Left renal pelvis (tissue), 4 donors: ENCODE measurements at places on chromosomes 4 and X.

- no peak for DNase-seq
These were observed 21.3 kb upstream of the UGDH start for GRCh38 chr4:39548425-39549067.

DNA sequence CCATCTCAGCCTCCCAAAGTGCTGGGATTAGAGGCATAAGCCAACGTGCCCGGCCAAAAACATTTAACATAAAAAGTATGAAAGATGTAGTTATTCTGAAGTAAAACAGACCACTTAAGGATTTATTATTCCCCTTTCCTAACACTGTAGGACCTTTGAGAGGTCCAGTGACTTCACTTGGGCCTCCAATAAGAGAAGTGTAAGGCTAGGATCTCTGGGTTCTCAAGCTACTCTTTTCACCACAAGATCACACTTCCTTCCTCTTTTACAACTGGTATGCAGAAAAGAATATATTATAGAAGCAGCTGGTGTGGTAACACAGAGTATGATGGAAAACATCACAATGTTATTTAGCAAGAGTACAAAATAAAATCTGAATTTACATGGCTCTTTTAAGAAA lies 30.2 kb upstream of the CCNG2 start:
- DNase-seq, result no peak

DNA sequence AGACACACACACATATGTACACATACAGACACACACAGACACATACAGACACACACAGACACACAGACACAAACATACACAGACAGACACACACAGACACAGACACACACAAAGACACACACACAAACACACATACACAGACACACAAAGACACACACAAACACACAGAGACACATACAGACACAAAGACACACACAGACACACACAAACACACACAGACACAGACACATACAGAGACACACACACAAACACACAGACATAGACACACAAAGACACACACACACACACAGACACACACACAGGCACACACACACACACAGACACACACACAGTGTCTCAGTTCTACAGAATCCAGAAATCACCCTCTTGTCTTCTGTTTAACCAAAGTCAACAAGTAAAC lies 280.7 kb downstream of the ASMT start:
- no peak for DNase-seq

- no peak for DNase-seq
These were observed 144.4 kb upstream of the GUCY1A1 start for GRCh38 chr4:155522201-155522600.

DNA sequence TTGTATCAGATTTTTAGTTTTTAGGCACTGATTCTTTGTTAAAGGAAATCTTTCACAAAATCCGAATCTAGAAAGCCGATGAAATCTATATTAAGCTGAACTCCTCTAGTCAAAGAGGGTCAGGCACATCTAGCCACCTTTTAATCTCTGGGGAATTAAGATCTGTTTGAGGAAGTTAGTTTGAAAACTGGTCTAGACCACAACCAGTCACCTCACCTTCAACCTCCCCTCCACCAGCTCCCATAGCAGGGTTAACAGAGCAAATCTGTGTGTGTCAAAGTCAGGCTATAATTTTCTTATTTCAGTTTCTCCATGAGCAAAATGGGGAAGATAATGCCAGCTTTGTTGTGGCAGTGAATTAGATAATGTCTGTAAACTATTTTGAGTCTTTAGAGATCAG lies 110.0 kb upstream of the IGFBP7 start:
- no peak for DNase-seq

- no peak for DNase-seq
These were observed 30.6 kb downstream of the PCDH19 start for GRCh38 chrX:100379388-100379986.

- DNase-seq, result no peak
These were observed 21.6 kb downstream of the TEC start for GRCh38 chr4:48247878-48248558.

DNA sequence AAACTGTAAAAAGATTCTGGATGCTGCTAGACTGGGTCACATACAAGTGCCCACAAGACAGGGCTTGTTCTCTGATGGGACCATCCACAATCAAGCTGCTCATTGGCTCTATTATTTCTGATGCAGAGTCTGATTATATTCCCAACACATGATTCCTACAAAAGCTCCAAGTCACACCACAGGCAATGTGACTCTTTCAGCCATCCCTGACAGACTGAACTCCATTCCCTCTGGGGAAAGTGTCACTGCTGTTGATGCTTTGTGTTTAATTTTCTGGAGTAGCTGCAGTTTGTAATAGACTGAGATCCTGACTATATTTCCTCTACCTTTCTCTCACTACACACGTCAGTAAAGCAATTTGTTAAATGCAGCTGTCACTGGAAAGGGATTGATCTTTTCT lies 55.4 kb upstream of the BCLAF3 start:
- DNase-seq, result no peak

GRCh38 chr4:146522869-146523205 lies 1.1 kb upstream of the SLC10A7 start:
- DNase-seq, result no peak

- DNase-seq, result no peak
These were observed 106.5 kb downstream of the FAM193A start for GRCh38 chr4:2642968-2643367.

- DNase-seq, result no peak
These were observed 23.7 kb upstream of the CASK start for GRCh38 chrX:41946989-41947612.

- no peak for DNase-seq
These were observed 57.9 kb downstream of the GPR101 start for GRCh38 chrX:136975684-136976470.

- DNase-seq, result no peak
These were observed 30.6 kb upstream of the SCML1 start for GRCh38 chrX:17706676-17707075.

GRCh38 chrX:78019586-78020483 lies 50.4 kb upstream of the PGAM4 start:
- peak; percentile 1 for DNase-seq

DNA sequence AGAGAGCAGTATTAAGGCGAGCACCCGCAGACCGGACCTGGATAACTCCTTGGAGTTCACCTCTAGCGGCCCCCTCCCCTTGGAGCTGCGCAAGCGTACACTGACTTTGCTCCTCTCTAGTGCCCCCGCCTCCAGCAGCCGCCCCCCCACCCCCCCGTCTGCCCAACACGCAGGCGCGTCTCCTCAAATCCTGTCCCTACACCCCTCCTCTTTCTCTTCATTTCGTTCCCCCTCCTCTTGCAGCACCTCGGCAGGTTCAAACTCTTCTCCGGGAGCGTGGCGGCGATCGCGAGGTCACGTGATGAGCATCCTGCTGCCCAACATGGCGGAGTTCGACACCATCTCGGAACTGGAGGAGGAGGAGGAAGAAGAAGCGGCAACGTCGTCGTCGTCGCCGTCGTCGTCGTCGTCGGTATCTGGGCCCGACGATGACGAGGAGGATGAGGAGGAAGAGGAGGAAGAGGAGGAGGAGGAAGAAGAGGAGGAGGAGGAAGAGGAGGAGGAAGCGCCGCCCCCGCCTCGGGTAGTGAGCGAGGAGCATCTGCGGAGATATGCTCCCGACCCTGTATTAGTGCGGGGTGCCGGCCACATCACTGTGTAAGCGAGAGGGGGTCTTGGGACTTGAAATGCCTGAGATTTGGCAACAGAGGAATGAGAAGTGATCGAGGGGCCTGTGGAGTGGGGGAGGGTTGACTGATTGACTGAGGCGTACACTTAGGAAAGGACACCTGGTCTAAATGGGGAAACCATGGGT lies at the start of gene CHIC1:
Gene CHIC1, plus strand, starts transcription at position 214 of the 754 bp plus-strand sequence. Its CDS starts 88 bp downstream, at position 302.
- no peak for DNase-seq

GRCh38 chr4:10454726-10455125 lies 2.5 kb downstream of the ZNF518B start:
- DNase-seq, result no peak

DNA sequence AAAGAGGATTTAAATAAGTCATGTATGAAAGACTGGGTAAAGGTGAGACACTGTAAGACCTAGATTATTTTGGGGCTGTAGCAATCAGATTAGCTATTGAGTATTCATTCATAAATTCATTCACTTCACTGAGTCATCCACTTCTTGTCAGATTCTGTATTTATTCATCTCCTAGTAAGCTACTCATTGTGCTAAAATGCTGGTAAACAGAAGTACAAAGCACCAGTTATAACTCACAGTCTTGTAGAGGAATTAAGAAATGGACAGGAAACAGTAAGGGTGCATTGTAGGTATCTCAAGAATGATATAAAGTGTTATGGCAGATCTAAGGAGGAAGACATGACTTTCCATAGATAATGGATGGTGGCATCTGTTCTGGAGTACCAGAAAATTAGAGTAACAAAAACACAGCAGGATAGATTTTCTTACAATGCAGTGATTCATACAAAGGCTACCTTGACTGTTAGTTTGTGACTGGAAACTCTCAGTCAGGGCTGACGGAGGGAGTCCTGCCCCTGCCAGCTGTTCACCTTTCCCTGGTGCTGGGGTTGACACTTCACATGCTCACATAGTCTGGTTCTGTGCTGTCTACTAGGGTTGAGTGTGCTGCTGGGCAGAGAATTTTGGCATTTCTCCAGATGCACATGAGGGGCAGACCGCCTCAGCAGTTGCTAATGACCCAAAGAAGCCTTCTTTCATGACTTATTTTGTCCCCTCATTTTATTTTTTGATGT lies 26.5 kb upstream of the HAND2 start:
- no peak for DNase-seq

DNA sequence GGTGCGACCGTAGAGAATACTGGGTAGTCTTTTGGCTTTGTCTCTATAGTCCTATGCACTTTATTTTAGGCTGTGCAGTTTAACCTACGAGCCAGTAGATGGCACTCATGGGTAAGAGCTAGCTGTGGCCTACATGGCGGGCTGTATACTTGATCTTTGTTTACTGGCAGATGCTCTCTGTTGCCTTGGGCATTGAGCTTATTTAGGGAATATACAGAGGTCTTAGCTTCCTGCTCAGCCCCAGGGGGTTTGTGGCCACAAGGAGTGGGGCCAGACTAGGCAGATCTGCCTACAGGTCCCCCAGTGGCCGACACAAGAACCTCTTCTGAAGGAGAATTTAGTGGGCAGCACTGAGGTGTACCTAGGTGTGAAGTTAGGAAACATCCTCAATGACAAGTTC lies 227.6 kb upstream of the HDX start:
- DNase-seq, result no peak

GRCh38 chr4:16029262-16029661 lies 54.6 kb downstream of the PROM1 start:
- no peak for DNase-seq

GRCh38 chr4:5683566-5683965 lies 24.8 kb downstream of the EVC2 start:
- no peak for DNase-seq

- no peak for DNase-seq
These were observed 511.9 kb downstream of the BCOR start for GRCh38 chrX:39585808-39586207.

- DNase-seq, result no peak
These were observed 99.3 kb upstream of the PCDH18 start for GRCh38 chr4:137631605-137632004.

GRCh38 chr4:142077048-142077447 lies 440.7 kb downstream of the IL15 start:
- no peak for DNase-seq

GRCh38 chr4:101103381-101104142 lies 243.8 kb downstream of the PPP3CA start:
- no peak for DNase-seq

DNA sequence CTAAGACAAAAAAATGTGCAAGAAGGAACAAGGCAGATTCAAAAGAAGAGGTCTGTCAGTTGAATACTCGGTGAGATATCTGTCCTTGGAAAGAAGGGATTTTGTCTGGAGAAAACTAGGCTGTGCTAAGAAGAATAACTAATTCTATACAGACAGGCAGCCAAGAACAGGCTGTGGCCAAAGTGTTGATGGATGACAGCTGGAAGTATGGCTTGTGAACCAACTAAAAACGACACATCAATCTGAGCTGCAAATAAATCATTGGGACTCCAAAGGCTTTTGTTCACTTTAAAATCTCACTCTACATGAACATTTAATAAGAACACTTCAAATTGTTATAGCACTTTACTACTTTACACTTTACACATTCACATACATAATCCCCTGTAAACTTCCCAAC lies 70.5 kb upstream of the IGSF1 start:
- DNase-seq, result no peak

DNA sequence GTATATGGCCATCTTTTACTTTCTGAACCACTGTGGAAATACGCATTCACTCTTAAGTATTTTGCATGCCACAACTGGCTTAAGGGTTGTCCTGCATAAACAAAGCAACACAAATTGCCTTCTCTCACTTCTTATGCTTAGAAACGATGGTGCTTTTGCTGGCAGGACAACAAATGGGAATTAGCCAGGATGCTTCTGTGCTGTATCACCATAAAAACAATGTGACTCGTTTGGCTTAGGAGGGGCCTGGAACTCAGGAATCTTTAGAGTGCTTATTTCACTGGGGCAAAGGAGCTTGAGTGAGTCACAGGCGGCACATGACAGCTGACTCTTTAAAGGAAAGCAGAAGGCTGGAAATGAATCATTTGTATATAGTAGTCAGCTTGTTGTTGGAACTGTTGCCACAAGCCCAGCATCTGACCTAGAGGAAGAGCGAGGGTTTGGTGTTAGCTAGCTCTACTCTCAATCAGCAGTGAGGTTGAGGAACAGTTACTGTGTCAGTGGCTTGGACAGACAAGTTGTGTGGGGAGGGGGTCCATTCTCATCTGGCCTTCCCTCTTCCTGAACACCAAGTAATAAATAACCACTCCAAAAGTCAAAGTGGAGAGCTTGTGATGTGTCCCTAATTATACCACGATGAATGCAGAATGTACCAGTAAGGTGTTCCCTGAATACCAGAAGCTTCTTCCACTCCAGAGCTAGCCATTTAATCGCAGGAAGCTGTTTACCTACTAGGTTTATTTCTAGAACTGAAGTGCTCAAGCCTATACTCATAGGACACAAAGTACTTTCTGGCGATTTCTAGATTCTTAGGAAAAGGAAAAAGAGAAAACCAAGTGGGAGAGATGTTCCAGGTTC lies 293.1 kb downstream of the CAMK2D start:
- no peak for DNase-seq

DNA sequence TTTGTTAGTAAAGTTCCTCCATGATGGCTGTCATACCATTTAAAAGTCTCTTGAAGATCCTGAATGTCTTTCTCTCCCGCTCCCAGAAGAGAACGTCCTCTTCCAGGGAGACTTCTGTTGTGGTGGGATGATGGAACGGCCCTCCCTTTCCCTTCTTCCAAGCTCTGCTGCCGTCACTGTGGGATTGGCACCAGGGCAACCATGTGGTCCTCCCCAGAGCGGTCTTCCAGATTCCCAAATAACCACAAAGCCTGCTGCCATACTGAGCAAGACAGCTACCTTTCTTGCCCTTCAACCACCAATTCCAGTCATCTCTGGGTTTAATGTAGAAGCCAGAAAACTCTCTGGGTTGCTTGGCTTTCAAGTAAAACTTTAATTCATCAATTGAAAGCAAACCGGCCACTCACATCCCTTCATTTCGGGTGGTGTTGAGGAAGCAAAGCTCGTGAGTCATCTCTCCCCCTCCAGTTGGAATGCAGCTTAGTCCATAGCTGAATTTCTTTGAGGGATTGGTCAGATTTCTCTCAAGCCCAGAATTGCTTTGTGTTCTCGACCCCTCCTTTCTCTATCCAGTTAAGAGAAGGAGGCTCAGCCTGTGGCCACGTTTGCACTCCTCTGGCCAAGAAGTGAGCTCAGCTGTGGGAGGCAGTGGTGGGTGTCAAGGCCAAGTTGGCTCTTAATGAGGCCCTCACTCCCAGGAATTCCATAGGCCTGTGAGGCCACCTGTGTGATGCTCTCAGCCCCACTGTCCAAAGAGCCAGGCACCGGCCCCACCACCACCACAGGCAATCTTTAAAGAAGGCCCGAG lies 36.9 kb downstream of the FHDC1 start:
- no peak for DNase-seq
